ENCODE measurements at places on chromosomes 4 and X.

- no peak for DNase-seq
These were observed 122.8 kb downstream of the SLC10A7 start for GRCh38 chr4:146398896-146399445.

DNA sequence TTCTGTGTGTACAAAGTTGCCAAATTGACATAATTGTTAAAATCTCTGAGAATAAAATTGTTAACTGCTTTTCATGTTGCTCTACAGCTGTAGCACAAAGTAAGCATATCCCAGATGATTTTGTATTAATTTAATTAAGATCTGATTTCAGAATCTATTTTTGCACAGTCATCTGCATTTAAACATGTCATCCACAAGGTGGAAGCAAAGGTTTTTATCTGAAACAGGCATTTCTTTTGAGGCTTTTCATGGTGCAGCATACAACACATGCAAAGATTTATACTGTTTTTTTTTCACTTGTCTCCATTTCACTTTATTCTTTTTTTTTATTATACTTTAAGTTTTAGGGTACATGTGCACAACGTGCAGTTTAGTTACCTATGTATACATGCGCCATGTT is 51.2 kb downstream of the GC start:
- DNase-seq: no peak

DNA sequence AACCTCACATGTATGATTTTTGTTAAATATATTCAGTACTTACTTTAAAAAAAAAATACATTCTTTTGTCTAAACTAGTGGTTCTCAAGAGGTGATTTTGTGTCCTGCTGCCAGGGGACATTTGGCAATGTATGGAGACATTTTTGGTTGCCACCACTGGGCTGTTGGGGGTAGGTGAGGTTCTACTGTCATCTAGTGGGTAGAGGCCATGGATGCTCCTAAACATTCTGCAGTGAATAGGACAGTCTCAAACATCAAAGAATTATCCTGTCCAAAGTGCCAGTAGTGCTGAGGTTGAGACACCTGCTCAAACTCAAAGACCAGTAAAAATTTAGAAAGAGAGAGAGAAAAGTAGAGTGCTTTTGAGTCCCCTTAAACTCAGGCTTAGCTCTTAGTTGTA is 32.9 kb upstream of the PGM2 start:
- DNase-seq: no peak

GRCh38 chrX:110188701-110189558 is 129.0 kb downstream of the AMMECR1 start:
- DNase-seq: no peak

- DNase-seq: no peak
These were observed 31.3 kb downstream of the SUPT20HL2 start for GRCh38 chrX:24282381-24283126.

- no peak for DNase-seq
These were observed 4.0 kb downstream of the ARX start for GRCh38 chrX:25011589-25012432.

DNA sequence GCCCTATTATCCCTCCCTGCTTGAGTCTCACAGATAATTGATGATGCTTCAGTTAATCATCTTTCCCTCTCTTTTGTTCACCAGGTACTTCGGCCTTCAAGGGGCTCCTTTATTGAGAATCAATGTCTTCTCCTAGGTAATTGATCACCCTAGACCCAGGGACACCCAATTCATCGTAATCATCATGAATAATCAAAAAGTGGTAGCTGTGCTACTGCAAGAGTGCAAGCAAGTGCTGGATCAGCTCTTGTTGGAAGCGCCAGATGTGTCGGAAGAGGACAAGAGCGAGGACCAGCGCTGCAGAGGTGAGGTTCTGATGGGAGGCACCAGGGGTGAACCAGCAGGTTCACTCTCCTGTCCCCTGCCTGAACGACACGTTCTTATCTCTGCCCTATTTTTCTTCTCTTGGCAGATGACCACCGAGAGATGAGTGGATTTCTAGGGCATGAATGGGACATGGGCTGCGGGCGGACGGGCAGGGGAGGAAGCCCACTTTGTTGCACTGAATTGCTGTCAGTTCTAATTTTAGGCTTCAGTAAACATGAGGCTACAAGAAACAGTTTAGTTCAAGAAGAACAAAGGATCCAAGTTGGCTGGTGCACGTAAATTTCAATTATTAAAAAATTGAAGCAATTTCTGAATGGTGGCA is 80.5 kb downstream of the ALPK1 start:
- no peak for DNase-seq

DNA sequence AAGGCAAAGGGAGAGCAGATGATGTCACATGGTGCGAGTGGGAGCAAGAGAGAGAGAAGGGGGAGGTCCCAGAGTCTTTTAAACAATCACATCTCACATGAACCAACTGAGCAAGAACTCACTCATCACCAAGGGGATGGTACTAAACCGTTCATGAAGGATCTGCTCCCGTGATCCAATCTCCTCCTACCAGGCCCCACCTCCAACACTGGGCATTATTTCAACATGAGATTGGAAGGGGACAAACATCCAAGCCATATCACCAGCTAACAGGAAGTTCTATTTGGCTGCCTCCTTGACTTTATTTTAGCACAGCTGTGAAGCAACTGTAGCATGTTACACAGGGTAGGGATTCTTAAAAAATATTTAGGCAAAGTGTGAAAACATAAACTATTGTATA is 102.5 kb downstream of the DDIT4L start:
- no peak for DNase-seq

GRCh38 chr4:86872135-86872534 is 20.1 kb downstream of the C4orf36 start:
- no peak for DNase-seq

DNA sequence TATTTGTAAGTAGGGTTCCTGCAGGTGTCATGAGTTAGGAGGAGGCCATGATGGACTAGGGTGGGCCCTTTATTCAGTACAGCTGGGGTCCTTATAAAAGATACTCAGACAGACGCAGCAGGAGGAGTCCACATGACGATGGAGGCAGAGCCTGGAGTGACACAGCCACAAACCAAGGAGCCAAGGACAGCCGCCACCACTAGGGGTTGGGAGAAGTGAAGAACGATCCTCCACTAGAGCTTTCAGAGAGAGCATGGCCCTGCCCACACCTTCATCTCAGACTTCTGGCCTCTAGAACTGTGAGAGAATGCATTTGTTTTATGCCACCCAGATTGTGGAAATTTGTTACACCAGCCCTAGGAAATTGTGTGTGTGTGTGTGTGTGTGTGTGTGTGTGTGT is 31.1 kb downstream of the JAKMIP1 start:
- DNase-seq: no peak

GRCh38 chr4:124449881-124450280 is 262.7 kb downstream of the ANKRD50 start:
- no peak for DNase-seq

- DNase-seq: no peak
These were observed 81.8 kb upstream of the WDR1 start for GRCh38 chr4:10198365-10198764.

DNA sequence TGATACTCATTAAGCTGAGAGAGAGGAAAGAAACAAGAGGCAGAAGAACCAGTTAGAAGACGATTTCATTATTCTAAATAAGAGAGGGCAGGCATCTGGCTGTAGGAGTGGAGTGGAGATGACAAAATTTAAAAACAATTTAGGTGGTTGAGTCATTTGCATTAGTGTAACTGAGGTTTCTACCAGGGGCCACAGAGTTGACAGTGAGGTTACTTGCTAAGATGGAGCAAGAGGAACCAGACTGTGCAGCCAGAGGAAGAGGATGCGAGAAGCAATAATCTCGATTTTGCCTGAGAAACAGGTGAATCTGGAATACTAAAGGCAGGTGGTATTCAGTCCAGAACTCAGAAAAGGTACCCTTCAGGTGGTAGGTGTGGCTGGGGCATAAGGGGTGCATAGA is 491.9 kb downstream of the MID1IP1 start:
- DNase-seq: no peak

DNA sequence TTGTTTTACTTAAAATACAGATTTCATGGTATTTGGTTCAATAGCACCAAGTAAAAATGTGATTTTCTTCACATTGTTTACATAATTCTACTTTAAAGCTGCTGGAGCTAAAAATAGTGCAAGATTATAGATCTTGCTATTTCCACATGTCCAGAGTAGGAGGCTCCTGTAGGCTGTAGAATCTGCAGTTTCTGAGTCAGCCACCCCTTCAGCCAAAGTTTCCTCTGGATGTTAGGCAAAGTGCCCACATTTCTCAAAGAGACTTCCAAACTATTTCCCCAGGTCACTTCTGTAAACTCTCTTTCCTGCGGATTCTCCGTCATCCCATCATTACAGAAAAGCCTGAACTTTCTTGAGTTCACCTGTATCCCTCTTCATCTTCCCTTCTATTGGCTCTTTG is 342.5 kb upstream of the FSTL5 start:
- DNase-seq: no peak

DNA sequence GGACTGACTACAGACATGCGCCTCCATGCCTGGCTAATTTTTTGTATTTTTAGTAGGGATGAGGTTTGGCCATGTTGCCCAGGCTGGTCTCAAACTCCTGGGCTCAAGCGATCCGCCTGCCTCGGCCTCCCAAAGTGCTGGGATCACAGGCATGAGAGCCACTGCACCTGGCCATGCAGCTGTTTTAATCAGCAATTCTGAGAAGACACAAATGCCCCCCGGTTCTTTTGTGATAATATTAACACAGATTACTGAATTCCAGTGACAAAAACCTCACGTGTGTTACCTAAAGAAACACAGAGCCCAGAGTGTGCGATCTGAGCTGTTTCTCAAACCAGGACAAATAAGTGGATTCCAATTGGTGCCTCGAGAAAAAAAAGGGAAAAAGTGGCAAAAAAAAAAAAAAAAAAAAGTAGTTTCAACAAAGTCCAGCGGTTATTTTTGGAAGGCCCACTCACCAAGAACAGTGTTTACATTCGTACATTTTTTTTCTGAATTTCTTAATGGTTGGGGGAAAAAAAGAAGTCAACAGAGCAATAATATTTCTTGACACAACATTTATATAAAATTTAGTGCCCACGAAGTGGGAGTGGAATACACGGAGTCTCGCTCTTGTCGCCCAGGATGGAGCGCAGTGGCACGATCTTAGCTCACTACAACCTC is 17.2 kb downstream of the DHRSX start:
- DNase-seq: no peak

DNA sequence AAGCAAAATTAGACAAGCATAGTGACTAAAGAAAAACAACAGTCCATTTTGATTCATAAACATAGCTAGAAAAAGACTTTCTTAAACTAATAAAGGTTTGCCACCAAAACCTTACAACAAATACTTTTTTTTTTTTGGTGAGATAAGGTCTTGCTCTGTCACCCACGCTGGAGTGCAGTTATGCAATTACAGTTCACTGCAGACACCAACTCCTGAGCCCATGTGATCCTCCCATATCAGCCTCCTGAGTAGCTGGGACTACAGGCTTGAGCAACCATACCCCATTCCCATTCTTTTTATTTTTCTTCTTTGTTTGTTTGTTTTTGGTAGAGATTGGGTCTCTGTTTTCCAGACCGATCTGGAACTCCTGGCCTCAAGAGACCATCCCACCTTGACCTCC is 247.2 kb upstream of the ADGRL3 start:
- no peak for DNase-seq

DNA sequence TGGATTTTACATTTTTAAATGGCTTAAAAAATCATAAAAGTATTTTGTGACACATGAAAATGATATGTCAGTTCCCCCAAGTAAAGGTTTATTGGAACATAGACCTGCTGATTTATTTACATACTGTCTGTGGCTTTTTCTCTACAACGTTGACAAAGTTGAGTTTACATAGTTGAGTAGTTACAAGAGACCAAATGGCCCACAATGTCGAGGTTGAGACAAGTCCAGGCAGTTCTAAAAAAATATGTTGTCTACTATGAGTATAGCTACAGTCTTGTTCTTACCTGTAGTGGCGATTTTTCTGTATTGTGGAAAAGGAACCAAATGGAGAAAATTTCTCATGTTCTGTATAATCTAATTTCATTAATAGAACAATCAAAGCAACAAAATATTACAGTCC is 163.2 kb downstream of the FRAS1 start:
- no peak for DNase-seq

- no peak for DNase-seq
These were observed 238.6 kb downstream of the RAPGEF2 start for GRCh38 chr4:159341522-159341921.

GRCh38 chrX:136157187-136157586 is 9.9 kb downstream of the FHL1 start:
- DNase-seq: no peak

DNA sequence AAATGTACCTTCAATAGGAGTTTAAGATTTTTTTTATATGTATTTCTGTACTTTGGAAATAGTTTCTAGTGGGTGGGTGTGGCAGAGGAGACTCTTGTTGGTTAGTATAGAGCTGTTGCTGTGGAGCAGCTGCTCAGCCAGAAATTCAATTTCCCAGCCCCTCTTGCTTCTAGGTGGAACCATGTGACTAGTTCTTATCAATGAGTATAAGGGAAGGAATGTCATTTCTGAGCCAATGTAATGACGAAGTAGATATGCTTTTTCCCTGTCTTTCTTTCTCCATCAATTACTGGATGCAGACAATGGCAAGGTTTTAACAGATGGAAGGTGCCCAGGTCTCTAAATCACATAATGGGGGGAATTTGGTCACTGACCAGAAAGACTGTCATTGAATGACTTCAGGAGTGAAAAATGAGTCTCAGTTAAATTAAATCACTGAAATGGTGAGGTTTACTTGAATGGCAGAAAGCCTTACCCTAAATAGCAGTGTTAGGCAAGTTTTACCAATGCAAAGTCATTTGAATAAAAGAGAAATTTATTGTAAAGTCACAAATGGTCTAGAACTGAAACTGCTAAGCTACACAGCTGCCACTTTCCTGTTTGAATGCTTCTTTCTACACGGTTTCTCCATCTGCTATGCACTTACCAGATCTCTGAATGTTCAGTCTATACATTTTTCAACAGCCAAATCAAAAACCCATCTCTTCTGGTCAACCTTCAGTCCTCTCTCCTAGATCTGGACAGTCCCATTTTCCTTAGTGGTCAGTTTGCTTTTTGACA is 795.4 kb upstream of the MAGEB2 start:
- DNase-seq: no peak

- no peak for DNase-seq
These were observed 65.5 kb downstream of the WFS1 start for GRCh38 chr4:6335040-6335590.

- no peak for DNase-seq
These were observed 278.7 kb downstream of the RCHY1 start for GRCh38 chr4:75235359-75235951.

DNA sequence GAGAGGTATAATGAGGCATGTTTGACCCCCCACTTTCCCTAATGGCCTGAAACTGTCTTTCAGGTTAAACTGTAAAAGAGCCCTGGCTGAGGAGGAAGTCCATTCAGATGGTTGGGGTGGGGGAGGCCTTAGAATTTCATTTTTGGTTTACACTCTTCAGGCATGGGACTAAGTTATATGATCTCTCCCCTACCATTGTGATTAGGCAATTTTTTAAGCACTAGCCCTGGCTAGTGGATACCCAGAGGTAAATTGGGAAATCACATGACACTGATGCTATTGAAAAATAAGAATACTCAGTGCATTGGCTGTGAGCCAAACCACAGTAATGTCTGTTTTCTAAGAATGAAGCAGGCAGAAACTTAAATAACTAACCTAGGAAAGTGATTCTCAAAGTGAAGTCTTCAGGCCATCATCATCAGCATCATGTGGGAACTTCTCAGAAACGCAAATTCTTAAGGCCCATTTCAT is 149.7 kb downstream of the RRAGB start:
- no peak for DNase-seq

- no peak for DNase-seq
These were observed 52.2 kb downstream of the SNCA start for GRCh38 chr4:89784686-89785231.

GRCh38 chr4:3658530-3658913 is 107.7 kb upstream of the ADRA2C start:
- no peak for DNase-seq

GRCh38 chr4:170022211-170022610 is 4.0 kb downstream of the MFAP3L start:
- DNase-seq: no peak
